ENCODE measurements at places on chromosomes 6 and 20. TPM values are rescaled to one million over a fixed set of nuclear protein-coding genes. Genes with fewer than 3 reads are reported as not detected.

GRCh38 chr6:66103954-66104353 is 396.9 kb upstream of the EYS start:
- DNase-seq = no peak

Gene DYNLT1
- 74.2 TPM for total RNA-seq

DNA sequence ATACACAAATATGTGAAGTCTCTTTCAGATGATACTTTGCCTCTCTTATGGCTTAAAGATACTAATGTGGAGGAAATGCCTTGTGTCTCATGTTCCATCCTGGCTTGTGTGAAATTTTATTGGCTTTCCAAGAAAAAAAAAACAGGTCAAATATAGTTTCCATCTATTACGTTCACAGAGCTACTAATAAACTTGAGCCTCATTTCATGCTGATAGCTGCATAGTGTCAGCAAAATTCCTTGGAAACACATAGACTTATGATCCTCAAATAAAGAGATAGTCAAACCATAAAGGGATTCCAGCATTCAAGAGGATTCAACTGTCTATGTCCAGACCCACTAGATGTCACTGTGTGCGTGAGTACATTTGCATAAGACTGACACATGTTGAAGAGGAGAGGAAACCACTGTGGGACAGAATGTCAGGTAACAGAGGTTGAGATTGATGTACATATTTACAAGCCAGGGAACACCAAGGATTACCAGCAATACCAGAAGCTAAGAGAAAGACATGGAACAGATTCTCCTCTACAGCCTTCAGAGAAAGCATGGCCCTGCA is 266.6 kb downstream of the COL12A1 start:
- no peak for DNase-seq

DNA sequence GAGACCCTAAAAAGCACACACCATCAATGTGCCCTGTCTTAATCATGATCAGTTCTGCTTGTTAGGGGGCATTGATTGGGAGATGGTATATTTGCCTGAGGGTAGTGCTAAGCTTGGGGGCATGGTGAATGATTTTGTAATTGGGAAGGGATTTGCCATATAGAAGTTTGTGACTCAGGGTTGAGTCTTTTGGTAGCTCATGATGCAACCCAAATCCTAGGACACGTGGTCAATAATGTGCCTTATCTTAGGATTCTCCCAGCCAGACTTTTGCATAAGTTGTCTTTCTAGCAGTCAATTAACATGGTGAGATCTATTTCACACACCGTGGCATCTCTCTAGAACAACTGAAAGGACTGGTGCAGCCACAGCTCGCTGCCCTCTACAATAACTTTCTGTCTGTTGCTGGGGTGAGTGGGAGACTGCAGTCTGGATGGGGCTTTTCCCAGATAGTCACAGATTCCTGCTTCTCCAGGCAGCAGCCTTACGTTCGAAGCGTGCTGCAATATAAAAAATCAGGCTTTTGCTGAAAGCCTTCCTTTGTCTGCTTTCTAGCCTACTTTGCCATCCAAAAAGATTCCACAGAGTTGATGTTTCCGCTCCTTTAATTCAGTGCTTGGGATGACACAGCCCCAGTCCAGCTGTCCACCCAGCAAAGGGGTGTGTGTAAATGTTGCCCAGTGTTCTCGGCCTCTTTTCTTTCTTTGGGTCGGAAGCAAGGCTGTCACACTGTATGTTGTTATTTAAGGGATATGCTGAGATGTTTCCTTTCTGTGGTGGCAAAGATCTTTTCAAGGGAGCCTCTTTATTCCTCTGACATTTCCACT is 58.9 kb downstream of the ID4 start:
- DNase-seq = no peak

GRCh38 chr6:47419621-47420020 is 58.0 kb upstream of the CD2AP start:
- DNase-seq = no peak

- DNase-seq = no peak
These were observed 407.0 kb upstream of the SOX4 start for GRCh38 chr6:21186479-21187055.

- no peak for DNase-seq
These were observed 240.3 kb downstream of the DLL1 start for GRCh38 chr6:170050591-170051041.

Gene HDGFL1
- total RNA-seq = not detected

- DNase-seq = no peak
These were observed 39.9 kb downstream of the TMEM242 start for GRCh38 chr6:157283330-157283898.

DNA sequence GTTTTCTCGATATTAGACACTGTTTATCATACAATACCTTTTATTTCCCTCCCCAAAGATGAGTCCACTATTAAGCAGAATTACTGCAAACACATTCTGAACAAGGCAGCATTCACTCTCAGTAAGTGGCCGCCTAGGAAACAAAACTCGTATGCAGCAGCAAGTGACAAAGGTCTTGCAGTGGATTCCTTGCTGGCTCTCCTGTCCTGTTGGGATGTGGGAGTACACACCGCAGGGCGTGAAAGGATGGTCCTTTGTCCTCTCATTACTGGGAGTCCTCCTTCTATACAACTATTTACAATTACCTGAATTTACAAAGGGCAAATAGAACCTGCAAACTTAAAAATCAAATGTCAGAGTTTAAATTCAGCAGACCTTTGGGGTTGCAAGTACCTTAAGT is 16.1 kb downstream of the CTCFL start:
- no peak for DNase-seq

- no peak for DNase-seq
These were observed 55.3 kb downstream of the PFDN4 start for GRCh38 chr20:54263116-54263690.

Gene SLC44A4
- not detected for total RNA-seq

Gene SMOC2
- total RNA-seq = not detected

GRCh38 chr20:43294031-43294430 is 104.3 kb upstream of the PTPRT start:
- DNase-seq = no peak

DNA sequence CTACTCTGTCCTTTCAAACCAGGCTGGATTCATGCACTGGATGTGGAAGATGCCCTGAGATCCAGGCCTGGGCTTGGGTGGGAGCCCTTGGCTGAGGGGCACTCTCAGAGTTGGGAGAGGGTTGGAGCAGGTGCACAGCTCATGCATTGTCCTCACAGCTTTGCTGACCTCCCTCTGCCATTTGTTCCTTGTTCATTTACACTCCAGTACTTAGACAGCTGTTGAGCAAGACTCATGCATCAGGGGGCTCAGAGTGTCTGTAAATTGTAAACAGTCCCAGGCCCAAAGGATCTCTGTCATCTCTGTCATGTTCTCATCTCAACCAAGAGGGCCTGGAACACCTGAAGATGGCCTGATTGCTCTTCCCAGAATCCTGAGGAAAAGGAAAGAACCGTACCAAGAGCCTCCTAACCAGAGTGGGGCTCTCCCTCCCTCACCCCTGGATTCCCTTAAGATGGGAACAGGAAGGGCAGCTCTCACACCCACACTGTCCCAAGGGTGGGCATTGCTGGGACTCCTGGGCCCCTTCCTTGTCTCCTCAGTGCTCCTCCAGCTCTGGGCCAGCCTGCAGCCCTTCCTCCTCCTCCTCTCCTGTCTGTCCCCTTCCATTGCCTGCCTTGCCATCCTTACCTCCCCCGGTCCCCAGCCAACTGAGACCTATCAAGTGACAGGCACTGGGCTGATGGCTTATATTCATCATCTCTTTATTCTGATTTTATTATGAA is 132.9 kb downstream of the FOXO3 start:
- no peak for DNase-seq

- no peak for DNase-seq
These were observed 114.4 kb downstream of the PHACTR3 start for GRCh38 chr20:59718751-59719150.
